ENCODE measurements at places on chromosomes 2 and 18.

GRCh38 chr2:154381931-154382794 is 316.3 kb upstream of the KCNJ3 start:
- no peak for DNase-seq

DNA sequence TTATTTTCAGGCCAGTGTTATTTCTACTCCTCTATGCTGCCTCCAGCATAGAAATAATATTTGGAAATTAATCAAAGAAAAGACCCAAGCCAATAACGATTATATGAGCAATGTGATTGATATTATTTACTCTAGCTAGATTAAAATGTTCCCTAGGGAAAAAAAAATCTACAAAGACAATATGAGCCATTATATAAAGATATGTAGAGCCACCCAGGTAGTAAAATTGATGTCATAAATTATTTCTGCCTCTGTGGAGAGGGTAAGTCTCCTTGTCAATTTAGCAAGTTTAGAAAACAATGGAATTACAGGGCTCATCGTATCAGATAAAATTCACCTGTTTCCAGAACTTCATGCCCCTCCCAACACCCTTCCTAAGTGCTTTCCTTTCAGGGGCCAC is 202.9 kb downstream of the RDH14 start:
- DNase-seq, result no peak

- no peak for DNase-seq
These were observed 75.0 kb downstream of the SOCS6 start for GRCh38 chr18:70363861-70364260.

- DNase-seq, result no peak
These were observed 190.1 kb downstream of the PDE11A start for GRCh38 chr2:177882501-177882900.

GRCh38 chr2:127094509-127095366 is 12.2 kb downstream of the BIN1 start:
- no peak for DNase-seq

DNA sequence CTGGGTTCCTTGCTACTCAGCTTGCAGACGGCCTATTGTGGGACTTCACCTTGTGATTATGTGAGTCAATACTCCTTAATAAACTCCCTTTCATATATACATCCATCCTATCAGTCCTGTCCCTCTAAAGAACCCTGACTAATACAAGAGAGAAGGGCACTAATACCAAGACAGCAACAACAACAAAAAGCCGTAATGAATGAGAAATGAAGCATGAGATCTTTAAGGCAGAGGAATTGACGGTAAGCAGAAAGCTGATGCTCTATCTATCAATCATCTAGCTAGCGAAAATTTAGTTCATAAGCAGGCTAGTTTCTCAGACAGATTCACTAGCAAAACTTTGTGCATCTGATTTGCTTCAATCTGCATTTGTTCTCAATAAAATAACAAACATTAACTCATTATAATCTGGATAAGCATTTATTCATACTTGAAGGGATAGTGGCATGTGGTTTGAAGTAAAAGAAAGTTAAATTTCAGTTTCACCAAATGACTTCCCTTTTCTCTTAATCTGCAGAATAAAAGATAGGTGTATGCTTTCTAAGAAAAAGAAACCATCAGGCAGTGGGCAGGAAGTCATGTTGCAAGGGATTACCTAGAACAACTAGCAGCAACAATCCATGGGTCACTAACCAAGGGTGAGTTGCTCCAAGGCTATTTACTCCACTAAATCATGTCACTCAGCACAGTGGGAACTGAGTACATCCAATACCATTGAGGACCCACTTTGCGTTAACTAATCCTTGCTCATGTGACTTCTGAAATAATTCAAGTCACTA is 376.5 kb downstream of the TMEM182 start:
- no peak for DNase-seq

- no peak for DNase-seq
These were observed 26.6 kb downstream of the CDKL4 start for GRCh38 chr2:39217192-39217550.

DNA sequence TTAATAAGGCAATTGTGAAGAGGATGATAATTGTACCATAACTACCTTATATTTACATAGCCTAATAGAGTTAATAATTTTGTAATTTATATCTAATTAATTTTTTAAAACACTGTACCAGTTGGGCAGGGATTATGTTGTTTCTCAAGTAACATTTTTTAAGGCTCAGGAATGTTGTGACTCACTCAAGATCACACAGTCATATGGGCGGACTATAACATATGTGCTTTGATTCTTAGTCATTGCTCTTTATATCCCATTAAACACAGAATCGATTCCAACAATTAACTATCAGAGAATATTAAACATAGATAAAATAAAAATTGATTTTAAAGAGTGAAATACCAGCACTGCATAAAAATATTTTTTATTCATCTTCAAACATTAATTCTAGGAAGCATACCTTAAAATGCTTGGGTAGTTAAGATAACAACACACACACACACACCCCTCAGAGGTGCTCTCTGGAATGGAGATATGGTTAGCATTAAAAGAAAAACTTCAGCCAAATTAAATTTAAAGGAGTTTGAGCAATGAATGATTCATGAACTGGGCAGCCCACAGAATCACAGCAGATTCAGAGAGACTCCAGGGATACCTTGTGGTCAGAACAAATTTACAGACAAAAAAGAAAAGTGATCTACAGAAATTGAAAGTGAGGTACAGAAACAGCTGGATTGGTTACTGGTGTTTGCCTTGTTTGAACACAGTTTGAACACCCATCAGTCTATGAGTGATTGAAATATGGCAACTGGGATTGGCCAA is 869.4 kb upstream of the ID2 start:
- DNase-seq, result no peak

DNA sequence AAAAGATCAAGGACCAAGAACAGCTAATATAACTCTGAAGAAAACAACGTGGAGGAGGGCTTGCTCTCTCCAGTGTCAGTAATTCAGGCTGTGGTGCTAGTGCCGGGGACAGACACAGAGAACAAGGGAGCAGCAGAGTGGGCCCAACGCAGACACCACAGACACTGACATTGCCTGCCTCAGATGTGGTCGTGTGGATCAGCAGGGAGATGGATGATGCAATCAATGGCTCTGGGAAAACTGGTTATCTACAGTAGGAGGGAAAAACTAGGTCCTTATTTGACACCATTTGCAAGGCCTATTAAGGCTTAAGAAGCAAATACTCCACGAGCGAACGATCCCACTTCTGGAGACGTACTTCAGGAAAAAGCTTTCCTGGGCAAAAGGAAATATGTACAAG is 36.1 kb downstream of the HDLBP start:
- DNase-seq, result no peak

- no peak for DNase-seq
These were observed 27.2 kb downstream of the PXDN start for GRCh38 chr2:1717113-1717512.

- DNase-seq, result no peak
These were observed 244.1 kb downstream of the ICOS start for GRCh38 chr2:204180649-204181048.

DNA sequence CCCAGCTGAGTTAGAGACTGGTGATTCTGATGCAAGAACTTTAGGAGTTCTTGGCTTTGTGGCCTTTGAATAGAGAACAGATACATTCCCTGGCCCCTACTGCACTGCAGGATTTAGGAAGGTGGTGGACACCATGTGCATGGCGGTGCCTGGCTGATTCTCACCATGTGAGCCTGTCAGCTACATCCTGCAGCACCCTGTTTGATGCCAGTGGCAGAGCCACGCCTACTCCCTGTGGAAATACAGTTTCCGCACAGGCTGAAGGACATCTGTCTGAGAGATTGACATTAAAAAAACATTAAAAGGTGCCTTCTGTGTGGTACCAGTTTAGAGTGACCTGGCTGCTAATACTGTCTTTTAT is 50.0 kb downstream of the KCNE4 start:
- no peak for DNase-seq

GRCh38 chr18:4004183-4004829 is 450.8 kb downstream of the DLGAP1 start:
- DNase-seq, result no peak

GRCh38 chr2:145961846-145962245 is 1441.9 kb upstream of the ZEB2 start:
- DNase-seq, result no peak

DNA sequence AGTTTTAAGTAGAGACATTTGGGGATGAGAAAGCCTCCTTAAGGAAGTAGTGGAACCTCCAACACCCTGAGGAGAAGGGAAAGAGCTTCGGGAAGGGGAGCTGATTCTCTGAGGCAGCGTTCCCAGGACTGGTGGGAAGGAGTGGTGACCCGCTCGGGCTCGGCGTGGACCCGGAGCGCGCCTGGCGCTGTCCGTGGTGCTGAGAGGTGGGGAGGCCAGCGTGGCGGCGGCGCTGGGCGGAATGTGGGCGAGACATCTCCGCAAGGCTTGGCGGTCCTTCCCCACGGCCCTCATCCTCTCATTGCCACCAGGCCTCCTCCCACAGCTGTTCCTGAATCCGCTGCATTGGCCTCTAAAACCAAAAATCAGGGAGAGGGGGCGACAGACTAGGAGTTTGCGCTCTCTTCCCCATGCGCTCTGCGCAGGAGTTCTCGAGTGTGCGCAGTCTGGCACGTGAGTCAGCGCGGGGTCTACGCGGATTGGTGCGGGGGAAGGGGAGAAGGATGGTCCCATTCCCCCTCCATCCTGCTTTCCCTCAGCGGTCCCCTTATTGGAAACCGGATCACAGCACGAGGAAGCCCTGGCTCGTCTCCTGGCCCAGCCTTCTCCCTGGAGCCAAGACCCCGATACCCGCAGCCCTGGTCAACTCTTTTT is 857 bp downstream of the RESP18 start:
- peak; percentile 7 for DNase-seq

- no peak for DNase-seq
These were observed 283.4 kb downstream of the CLIP4 start for GRCh38 chr2:29398384-29399237.

GRCh38 chr18:11953113-11953512 is 28.2 kb upstream of the IMPA2 start:
- no peak for DNase-seq

DNA sequence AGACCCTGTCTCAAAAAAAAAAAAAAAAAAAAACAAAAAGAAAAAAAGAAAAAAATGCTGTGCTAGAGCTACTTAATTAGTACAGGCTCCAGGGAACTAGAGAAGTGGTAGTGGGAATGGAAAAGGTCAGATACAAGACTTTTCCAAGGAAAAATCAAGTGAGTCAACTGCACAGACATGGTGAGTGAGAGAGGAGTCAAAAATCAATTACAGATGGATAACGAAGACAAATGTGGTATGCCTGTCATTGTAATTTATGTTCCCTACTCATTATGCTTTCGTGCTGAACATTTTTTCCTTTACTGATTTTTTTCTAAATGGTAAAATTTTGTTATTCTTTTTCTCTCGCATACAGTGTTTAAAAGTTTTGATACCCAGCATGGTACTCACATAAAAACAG is 111.5 kb downstream of the MDH1 start:
- DNase-seq, result no peak

Measured in stimulated activated CD4-positive, alpha-beta T cell treated with anti-CD3 and anti-CD28 coated beads, TNF-alpha, amount 100 ng/mL, for 1 hour (primary cell).